Memory B cell (primary cell): ENCODE measurements at places on chromosomes 7 and 10.

DNA sequence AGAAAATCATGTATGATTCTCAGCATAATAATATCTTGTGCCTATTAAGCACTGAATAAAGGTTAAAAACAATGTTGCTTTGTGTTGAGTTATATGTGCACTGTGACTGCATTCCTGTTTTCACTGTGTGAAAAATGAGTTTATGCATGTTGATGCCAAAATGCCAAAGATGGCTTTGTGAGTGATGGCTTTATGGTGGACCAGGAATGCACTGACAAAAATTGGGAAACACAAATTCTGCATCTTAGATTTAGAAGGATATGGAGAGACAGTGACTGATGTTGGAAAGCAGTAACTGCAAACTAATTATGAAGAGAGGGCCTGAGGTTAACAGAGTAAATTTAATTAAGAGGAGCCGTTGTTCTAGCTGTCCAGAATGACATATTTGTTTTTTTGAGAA lies 440.4 kb downstream of the KIF20B start:
- no peak for DNase-seq

DNA sequence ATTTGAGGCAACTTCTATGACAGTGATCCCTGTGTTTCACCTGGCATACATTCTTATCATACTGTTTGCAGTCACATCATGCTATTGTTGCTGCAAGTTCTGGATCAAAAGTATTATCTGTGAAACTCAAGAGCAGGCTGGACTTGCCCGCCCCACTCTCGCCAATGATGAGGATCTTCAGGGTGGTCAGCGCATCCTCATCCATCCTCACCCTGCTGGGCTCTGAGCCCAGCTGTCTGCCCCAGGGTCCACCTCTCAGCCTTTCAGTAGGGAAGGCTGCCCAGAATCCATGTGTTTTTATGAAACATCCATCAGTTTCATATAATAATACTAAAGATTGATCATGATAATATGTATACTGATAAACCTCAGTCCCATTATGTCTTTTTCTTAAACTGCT lies 55.4 kb upstream of the KIF5B start:
- DNase-seq, result no peak

GRCh38 chr7:50696810-50697582 lies 85.7 kb downstream of the GRB10 start:
- DNase-seq, result no peak

- no peak for DNase-seq
Observed at GRCh38 chr7:94296881-94297280, 97.8 kb upstream of the COL1A2 start.

- DNase-seq, result no peak
Observed at GRCh38 chr10:96639899-96640298, 53.1 kb upstream of the TM9SF3 start.

GRCh38 chr7:140402178-140402835 lies 1.6 kb upstream of the RAB19 start:
- no peak for DNase-seq

- no peak for DNase-seq
Observed at GRCh38 chr7:155466814-155467733, 9.1 kb downstream of the EN2 start.

DNA sequence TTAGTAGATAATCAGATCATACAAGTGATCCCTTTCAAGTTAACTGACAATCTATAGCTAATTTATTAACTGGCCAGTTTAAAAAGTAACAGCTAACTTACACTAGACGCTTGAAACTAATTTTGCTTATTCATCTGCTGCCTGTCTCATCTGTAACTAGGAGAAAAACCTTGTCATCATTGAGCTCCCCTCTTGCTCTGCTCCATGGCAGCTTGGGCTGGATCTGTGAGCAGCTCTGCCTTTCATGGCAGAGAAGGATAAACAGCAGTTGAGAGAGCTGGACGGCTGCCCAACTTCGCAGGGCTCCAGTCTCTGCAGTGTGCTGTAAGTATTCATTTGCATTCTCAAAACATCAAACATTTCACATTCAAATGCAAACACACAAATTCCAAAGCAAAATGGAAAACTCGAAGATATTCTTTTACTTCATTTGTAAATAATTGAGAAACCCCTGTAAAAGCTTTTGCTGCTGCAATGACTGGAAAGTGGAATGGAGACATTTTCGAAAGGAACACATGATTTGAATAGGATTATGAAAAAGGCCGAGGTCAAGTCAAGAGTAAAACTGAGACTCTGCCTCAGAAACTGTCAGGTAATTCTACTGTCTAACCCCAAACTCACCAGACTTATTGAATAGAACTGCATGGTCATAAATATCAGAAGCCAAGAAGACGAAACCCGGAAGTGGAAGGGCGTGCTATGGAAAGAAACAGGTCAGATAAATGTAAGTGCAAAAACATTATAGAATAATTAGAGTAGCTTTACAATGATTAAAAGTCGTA lies 17.6 kb downstream of the SLC35B4 start:
- no peak for DNase-seq

GRCh38 chr10:74500816-74501215 lies 325.6 kb upstream of the KAT6B start:
- DNase-seq, result no peak

DNA sequence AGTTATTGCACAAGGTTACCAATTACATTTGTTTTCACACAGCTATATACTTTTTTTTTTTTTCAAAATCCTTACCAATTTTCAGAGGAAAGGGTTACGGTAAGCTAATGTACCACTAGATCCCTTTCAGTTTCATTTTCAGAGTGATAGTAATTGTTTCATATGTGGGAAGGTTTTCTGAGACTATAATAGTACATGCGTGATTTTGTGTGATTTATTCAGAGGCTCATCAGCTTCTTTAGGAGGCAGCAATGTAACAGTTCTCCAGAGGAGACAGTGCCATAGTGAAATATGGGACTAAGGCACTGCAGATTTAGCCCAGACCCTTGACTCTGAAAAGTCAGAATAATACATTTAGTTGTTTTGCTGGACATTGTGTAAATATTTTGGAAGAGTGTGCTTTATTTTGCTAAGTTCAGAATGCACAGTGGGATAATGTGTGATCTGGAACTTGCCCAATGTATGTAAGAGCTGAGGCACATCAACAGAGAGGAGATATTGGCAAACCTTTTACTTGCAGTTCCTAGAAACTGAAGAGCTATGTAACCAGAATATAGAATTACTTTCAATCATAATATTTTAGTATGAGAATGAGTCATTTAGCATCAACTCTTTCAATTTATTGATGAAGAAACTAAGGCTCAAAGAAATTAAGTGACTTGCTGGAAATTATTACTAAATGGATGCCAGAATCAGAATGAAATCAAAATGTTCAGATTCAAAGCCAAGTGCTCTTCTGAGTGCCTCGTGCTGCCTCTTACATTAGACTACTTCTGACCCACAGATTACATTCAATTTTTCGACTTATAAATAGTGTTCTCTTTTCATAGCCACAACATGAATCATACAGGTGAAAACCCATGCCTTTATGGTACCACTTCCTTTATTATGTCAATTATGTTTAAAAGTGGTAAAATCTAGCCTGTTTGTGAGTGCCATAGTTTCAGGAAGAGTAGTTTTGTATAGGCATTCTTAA lies 207.7 kb upstream of the TEX47 start:
- DNase-seq, result no peak

DNA sequence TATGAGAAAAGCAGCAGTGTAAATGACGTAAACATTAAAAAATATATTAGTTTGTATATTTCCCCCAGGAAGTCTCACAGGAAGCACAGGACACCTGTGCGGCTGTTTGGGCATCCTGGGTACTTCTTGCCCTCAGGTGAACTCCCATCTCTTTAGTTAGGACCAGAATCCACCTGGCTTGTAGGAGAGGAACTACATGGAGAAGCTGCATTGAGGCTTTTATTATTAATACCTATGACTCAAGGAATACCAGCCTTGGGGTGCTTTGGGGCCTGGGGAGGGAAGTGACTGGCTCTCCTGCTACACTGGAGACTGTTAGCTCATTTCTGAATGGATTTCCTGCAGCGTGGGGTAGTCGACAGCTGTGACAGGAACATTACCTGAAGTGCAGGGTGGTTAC lies 40.0 kb upstream of the GSDME start:
- no peak for DNase-seq

GRCh38 chr10:114823077-114823463 lies 1.5 kb downstream of the FHIP2A start:
- DNase-seq, result no peak

DNA sequence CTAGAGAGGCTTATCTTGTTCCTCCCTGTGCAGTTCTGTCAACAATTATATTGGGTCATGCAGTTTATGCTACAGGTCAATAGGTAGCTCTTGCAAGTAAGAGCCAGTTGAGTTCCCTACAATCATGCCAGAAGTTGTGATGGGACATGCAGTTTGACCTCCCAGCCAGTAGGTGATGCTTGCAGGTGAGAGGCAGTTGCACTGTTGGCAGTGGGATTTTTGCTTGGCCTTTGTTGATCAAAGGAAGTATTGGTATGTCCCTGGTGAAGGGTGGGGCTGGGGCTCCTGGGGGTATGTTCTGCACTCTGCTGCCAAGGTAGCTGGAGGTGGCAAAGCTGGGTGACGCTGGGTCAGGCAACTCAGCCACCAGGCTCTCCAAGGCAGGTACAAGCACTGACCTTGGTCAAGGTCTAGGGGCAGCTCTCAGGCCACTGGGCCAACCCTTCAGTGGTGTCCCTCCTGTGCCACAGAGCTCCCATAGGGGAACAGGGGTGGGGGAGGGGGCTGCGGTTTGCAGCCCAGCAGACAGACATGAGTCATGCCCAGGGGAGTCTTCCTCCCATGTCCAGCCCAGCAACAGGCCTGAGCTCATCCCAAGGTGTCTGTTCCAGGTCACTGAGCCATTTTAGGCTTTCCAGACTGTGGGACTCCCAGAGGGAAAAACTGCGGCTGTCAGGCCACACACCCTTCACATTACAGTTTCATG lies 43.3 kb downstream of the MEOX2 start:
- no peak for DNase-seq

- no peak for DNase-seq
Observed at GRCh38 chr10:53786236-53786900, 1013.8 kb upstream of the MBL2 start.

DNA sequence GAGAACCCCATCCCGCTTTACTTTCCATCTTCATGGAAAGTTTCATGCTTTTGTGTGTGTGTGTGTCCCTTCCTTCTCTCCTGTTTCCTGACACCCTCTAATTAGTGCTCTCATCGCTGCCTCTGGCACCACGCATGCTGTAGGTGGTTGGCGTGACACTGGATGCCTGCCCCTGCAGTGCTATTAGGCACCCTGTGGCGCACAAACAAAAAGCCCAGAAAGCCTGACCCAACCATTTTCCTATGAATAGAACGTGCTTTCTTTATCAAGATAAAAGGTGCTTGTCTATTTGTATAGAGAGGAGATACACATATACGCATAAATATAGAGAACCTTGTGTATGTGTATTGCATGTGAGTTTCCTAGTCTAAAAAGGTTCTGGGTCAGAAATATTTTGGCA lies 120.8 kb upstream of the CDCA7L start:
- no peak for DNase-seq

DNA sequence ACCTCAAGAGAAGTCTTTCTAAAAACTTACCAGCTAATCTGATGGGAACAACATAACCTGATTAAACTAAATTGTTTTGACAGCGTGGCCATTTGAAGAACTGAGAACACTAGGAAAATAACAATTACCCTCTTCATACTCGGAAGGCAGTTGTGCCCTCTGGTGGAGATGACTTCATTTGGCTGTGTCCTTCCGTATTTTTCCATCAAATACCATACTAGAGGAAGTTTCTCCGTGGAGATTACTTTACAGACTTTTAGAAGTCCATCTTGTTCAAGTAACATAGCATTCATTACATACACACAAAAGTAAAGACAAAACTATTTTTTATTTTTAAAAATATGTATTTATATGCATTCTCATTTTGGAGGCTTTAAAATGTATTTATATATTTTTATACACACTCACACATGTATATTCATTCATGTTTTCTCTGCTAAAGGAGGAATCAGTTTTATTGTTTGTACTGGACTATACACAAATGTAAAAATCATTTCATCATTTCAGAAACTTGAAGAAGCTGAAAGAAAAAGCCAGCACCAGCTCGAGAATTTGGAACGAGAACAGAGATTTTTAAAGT lies 25.2 kb downstream of the SMNDC1 start:
- peak; percentile 46 for DNase-seq

GRCh38 chr7:47818796-47819606 lies 129.3 kb downstream of the PKD1L1 start:
- DNase-seq, result peak; percentile 75

DNA sequence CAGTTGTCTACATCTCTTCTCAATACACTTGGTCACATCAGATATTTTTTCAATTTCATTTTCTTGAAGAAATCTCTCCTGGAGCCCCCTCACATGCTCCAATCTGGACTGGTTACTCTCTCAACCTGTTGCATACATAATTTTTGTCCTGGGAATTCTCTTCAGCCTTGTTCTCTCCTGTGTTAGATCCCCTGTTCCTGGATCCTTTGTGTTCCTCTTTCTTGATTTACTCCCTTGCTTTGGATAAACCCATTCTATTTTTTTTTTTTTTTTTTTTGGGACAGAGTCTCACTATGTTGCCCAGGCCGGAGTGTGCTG lies 45.6 kb downstream of the SCD start:
- no peak for DNase-seq

- no peak for DNase-seq
Observed at GRCh38 chr10:31278279-31278941, 40.6 kb upstream of the ZEB1 start.
